Mesothelial cell of epicardium (in vitro differentiated cells): ENCODE measurements at places on chromosomes 3 and 15. TPM values are rescaled to one million over a fixed set of nuclear protein-coding genes. Genes with fewer than 3 reads are reported as not detected.
A peak's percentile ranks its signal among the peaks of the same experiment; 100 is the strongest.

- H3K4me3 ChIP-seq: no peak overlapping the region
- no peaks in the 10 kb centered on the region for H3K27me3 ChIP-seq
- no peaks in the 10 kb centered on the region for H3K36me3 ChIP-seq
- H3K27ac ChIP-seq: peak overlapping the region; percentile 89
Measured at GRCh38 chr3:177597311-177598096, 400.2 kb upstream of the TBL1XR1 start.

DNA sequence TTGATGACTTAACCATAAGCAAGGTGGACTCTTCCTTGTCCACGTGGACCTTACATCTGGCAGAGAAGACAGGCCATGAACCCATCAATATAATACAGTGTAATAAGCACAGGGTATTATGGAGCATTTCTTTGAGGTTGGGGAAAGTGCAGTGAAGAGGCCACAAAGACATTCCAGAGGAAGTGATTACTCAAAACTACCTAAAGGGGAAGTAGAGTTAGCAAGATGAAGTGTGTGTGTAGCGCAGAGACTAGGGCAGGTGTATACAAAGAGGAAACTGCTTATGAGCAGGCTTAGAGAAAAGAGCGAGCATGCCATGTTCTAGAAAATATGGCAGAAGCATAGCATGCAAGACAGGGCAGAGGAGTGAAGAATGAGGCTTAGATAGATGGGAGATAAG, 17.9 kb downstream of the CP start:
- no peak overlapping the region for H3K4me3 ChIP-seq
- H3K36me3 ChIP-seq: no peaks in the 10 kb centered on the region
- DNase-seq: no peak
- peaks cover 53% of the 10 kb centered on the region for H3K4me1 ChIP-seq

- no peak for DNase-seq
- H3K36me3 ChIP-seq: peaks cover 18% of the 10 kb centered on the region
- H3K27me3 ChIP-seq: no peaks in the 10 kb centered on the region
- no peak overlapping the region for H3K4me3 ChIP-seq
- peaks cover 21% of the 10 kb centered on the region for H3K4me1 ChIP-seq
Measured at GRCh38 chr3:193677734-193678133, 84.7 kb downstream of the OPA1 start.

The ARHGAP11A gene
- 22.2 to 28.1 TPM (median 24.4 TPM) in 3 replicates for total RNA-seq

The XCR1 gene
- total RNA-seq: not detected in 3 replicates

The FAM3D gene
- 0.16 TPM in 1 of 3 replicates, not detected in the others for total RNA-seq

The MYH15 gene
- 0.20 to 0.36 TPM (median 0.27 TPM) in 3 replicates for total RNA-seq
